ENCODE measurements at places on chromosomes 12 and 14. TPM values are rescaled to one million over a fixed set of nuclear protein-coding genes. Genes with fewer than 3 reads are reported as not detected.

The GARIN6 gene
- not detected for polyA plus RNA-seq

The IL26 gene
- polyA plus RNA-seq, result not detected

The NTF3 gene
- not detected for polyA plus RNA-seq

The SIX4 gene
- polyA plus RNA-seq, result not detected

The SPX gene
- polyA plus RNA-seq, result 0.21 TPM

The DAO gene
- polyA plus RNA-seq, result not detected

The YEATS4 gene
- 6.6 TPM for polyA plus RNA-seq

The STAB2 gene
- polyA plus RNA-seq, result not detected

The GPR65 gene
- polyA plus RNA-seq, result 33.3 TPM

The SCN8A gene
- not detected for polyA plus RNA-seq

The CCDC197 gene
- polyA plus RNA-seq, result not detected

The GUCY2C gene
- polyA plus RNA-seq, result 0.04 TPM

The HOXC10 gene
- not detected for polyA plus RNA-seq

The KRT72 gene
- not detected for polyA plus RNA-seq

The LRTM2 gene
- polyA plus RNA-seq, result not detected

The NFE2 gene
- 157 TPM for polyA plus RNA-seq

The C12orf60 gene
- polyA plus RNA-seq, result not detected

The RAB3IP gene
- 14.8 TPM for polyA plus RNA-seq

The MYH6 gene
- polyA plus RNA-seq, result not detected

The C12orf56 gene
- polyA plus RNA-seq, result not detected

The NEUROD4 gene
- polyA plus RNA-seq, result not detected

The PZP gene
- polyA plus RNA-seq, result not detected

The B4GALNT3 gene
- polyA plus RNA-seq, result not detected

The C12orf54 gene
- polyA plus RNA-seq, result not detected

The SMIM41 gene
- polyA plus RNA-seq, result not detected

The EPYC gene
- polyA plus RNA-seq, result not detected

The HVCN1 gene
- polyA plus RNA-seq, result 167 TPM

The PSME2 gene
- polyA plus RNA-seq, result 218 TPM

The GDF3 gene
- not detected for polyA plus RNA-seq

The INHBC gene
- polyA plus RNA-seq, result not detected

The HRK gene
- not detected for polyA plus RNA-seq

The LRP1-AS gene
- not detected for polyA plus RNA-seq

The CACNA2D4 gene
- 22.1 TPM for polyA plus RNA-seq

The KRT79 gene
- not detected for polyA plus RNA-seq

The CAPS2 gene
- 0.28 TPM for polyA plus RNA-seq

The CAPZA3 gene
- not detected for polyA plus RNA-seq

The SERPINA3 gene
- not detected for polyA plus RNA-seq

The ERC1 gene
- 4.0 TPM for polyA plus RNA-seq

The AMDHD1 gene
- 1.0 TPM for polyA plus RNA-seq

The CCDC184 gene
- 0.03 TPM for polyA plus RNA-seq

The SRRM4 gene
- not detected for polyA plus RNA-seq

The TMEM253 gene
- 0.05 TPM for polyA plus RNA-seq

The LRRIQ1 gene
- polyA plus RNA-seq, result not detected

The ABCD2 gene
- polyA plus RNA-seq, result not detected

Data from CD14-positive monocyte (primary cell).